ENCODE measurements at places on chromosomes 12 and 14.

- no peak for DNase-seq
Measured at GRCh38 chr14:95452893-95453712, 63.3 kb downstream of the SYNE3 start.

- no peak for DNase-seq
Measured at GRCh38 chr12:60535363-60535762, 939.5 kb downstream of the SLC16A7 start.

- DNase-seq = no peak
Measured at GRCh38 chr14:60643463-60644314, 5.6 kb downstream of the SIX1 start.

GRCh38 chr12:4274396-4275015 is 944 bp downstream of the CCND2 start:
- no peak for DNase-seq

DNA sequence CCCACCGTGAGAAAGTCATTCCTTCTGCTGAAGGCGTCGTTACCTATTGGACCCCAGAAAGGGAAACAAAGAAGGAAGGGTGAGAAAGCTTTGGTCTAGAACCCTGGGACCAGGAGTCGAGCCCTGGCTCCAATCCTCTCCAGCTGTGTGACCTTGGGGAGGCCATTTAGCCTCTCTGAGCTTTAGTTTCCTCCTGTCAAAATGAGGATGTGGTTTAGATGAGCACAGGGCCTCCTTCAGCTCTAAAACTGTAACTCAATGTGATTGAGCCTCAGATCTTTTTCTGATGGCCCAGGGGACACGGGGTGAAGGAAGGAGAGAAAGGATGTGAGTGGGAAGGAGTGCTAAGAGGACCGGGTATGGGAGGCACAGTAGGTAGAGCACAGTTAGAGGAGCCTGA is 7.7 kb downstream of the JDP2 start:
- DNase-seq = no peak

DNA sequence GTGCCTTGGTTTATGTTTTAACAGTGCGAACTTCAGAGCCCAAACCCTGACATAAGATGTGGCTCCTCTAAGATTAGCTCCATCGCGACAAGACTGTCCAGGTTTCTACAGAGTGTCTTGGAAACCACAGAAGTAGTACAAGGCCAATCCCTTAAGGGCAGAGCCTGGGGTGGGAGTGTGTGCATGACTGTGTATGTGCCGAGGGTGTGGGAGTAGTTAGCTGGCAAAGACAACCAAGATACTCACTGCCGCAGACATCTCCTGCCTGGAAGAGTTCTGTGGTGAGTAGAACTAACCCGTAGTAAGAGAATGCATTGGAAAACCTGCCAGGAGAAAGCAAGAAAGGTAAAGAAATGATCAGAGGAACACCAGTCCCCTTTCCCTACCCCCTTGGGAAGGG is 54.1 kb downstream of the DAO start:
- DNase-seq = no peak

DNA sequence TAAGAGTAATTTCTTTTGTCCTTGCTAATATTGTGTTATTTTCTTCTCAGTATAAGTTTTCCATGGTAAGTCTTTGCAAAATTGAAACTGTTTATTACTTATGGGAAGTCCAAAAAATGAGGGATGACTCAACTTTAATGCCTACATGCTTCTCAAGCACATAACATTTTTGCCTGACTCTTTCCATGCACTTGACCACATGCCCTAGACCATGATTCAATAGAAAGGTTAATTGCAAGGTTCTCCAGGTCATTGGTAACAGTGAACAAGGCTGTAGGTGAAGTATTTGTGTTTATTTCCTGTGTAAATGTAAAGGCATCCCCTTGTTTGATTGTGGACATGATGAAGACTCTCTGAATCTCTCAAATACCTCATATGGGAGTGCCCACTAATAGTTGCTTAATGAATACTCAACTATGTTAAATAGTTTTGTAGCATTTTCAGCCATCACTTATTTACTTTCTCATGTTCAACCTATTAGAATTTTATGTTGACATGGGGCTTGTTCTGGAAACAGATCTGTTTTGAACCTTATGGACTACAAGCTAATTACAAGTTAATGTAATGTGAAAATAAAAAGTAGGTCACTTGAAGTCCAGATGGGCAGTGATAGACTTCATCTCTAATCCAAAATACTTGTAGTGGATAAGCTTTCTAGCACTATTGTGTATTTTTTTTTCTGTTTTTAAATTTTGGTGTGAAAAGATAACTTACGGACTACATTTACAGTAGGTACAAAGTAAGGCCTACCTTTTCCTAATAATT is 131.7 kb downstream of the TMTC2 start:
- DNase-seq = no peak

Measured in stimulated activated CD8-positive, alpha-beta memory T cell treated with anti-CD3 and anti-CD28 coated beads, Interleukin-4, amount 100 ng/mL, for 4 hours (primary cell).